ENCODE measurements at places on chromosomes 6 and 20. TPM values are rescaled to one million over a fixed set of nuclear protein-coding genes. Genes with fewer than 3 reads are reported as not detected.

GRCh38 chr6:167984876-167985604 is 12.4 kb upstream of the KIF25 start:
- no peak for DNase-seq

- DNase-seq, result no peak
Measured at GRCh38 chr20:2338411-2339066, 42.2 kb upstream of the TGM6 start.

GRCh38 chr6:98842342-98843180 is 8.2 kb downstream of the POU3F2 start:
- DNase-seq, result no peak

DNA sequence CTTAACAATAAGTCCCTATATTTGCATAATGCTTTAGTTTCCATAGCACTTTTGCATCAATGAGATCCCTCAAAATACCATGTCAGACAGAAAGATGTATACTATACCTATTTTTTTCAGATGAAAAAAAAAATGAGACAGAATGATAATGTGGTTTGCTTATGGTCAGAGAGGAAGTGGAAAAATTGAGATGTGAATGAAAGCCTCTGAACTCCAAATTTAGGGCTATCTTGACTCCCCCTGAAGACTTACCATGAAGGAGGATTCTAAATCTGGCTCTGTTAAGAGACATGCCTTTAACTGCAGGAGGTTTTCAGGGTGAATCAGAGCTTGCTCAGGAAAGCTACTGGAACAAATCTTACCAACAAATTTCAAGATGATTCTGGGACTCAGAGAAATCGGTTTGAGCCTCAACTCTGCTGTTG is 176.2 kb downstream of the ISM1 start:
- DNase-seq, result no peak

DNA sequence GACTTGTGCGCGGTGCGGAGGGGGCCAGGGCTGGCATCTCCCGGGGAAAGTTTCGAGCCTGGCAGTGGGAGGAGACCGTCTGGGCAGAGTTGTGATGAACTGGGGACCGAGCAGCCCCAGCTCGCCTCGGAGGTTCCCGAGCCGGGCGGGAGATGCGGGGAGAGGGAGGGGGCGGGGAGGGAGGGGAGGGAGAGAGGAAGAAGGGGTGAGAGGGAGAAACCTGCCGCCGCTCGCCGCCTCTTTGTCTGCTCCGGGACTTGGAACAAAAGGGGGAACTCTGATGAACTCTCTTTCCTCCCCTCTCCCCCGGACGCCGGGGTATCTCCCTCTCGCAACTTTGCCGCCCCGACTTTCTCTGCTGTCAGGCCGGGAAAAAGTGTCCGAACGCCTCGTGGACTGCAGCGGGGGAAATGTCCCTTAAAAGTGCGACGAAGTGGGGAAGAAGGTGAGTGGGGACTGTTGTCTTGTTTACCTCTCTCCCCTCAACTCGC is 72.7 kb downstream of the SOX4 start:
- no peak for DNase-seq

GRCh38 chr20:3815703-3816315 is 4.5 kb upstream of the AP5S1 start:
- DNase-seq, result no peak

- DNase-seq, result no peak
Measured at GRCh38 chr20:25165128-25165527, 30.4 kb upstream of the ENTPD6 start.

DNA sequence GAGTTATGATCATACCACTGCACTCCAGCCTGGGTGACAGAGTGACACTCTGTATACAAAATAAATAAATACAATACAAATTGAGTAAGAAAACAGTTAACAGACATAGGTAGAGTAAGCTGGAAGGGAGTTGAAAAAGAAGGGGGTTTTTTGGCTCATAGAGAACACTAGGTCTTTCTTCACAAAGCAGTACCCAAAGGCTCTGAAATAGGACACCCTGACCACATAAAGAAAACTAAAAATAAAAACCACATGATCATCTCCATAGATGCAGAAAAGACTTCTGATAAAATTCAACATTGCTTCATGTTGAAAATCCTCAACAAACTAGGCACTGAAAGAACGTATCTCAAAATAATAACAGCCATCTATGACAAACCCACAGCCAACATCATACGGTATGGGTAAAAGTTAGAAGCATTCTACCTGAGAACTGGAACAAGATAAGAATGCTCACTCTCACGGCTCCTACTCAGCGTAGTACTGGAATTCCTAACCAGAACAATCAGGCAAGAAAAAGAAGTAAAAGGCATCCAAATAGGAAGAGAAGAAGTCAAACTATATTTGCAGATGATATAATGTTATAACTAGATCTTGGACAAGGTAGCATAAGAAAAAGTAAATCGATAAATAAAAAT is 48.6 kb downstream of the TOMM6 start:
- DNase-seq, result no peak

- DNase-seq, result no peak
Measured at GRCh38 chr6:165705941-165706340, 42.9 kb upstream of the PDE10A start.

- DNase-seq, result no peak
Measured at GRCh38 chr20:8946036-8946940, 122.6 kb upstream of the PLCB4 start.

DNA sequence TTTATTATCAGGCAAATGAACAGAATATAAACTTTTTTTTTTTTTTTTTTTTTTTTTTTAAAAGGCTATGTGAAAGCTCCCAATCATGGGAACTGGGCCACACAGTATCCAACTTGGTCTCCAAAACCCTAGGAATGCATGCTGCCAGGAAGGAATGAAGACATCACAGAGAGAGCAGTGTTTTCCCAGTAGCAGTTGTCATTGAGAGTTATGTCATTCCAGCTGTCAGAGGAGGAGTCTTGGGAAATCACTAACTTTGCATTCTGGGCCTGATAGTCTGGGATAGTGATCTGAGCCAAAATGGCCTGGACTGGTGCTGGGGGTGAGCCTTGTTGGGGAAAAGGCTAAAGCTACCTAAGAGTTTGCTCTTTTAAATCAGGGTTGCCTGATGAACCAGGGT is 231.3 kb upstream of the MAP3K7 start:
- no peak for DNase-seq

GRCh38 chr20:10260316-10260715 is 41.7 kb downstream of the SNAP25 start:
- DNase-seq, result no peak

DNA sequence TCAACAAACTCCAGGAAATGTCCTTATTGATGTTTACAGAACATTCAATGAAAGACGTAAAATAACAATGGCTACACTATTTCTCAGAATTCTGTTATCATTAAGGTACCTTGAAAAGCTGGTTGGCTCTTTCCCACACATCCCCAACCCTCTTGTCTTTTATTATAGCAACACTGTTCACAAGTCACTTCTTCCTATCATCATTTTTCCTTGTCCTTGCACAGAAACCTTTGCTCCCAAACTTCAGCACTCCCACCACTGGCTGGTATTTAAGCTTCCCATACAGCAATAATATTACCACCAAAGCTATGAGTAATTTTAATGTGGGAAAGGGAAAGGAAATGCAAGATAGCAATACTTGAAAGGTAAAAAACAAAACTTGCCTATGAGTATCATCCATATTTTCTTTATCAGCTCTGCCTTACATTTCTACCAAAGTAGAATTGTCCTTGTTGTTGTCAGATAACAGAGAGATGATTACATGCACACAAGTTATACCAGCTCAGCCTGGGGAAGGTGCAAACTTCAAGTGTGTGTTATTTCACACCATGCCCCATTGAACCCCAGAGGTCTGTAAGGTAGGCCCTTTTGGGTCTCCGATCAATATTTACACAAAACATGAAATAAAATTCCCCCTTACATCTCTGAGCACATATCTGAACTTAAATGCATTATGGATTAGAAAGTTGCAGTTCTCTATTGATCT is 32.2 kb downstream of the ARHGAP18 start:
- no peak for DNase-seq

DNA sequence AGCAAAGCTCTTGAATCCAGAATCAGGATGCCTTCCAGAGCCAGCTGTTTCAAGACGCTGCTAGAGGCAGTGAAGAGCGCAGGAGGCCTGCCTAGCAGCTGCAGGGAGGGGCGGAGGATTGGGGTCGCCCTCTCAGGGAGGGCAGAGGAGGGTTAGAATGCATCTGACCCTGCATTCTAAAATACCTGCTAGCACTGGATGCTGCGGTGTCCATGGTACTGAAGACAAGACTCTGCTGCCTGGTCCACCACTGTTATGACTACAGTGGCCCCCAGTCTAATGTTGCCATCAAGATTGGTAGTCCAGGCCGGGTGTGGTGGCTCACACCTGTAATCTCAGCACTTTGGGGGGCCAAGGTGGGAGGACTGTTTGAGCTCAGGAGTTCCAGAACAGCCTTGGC is 193.7 kb upstream of the PROKR2 start:
- DNase-seq, result no peak

- no peak for DNase-seq
Measured at GRCh38 chr6:136991646-136992045, 53.1 kb downstream of the IL20RA start.

- no peak for DNase-seq
Measured at GRCh38 chr6:44388887-44389286, 1.4 kb downstream of the CDC5L start.

- no peak for DNase-seq
Measured at GRCh38 chr6:161029195-161029809, 37.7 kb downstream of the MAP3K4 start.

DNA sequence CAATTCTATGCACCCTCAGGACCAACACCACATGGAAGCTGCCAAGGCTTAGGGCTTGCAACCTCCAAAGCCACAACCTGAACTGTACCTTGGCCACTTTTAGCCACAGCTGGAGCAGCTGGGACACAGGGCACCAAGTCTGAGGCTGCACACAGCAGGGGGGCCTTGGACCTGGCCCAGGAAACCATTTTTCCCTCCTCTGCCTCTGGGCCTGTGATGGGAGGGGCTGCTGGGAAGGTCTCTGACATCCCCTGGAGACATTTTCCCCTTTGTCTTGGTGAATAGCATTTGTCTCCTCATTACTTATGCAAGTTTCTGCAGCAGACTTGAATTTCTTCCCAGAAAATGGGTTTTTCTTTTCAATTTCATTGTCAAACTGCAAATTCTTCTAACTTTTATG is 13.0 kb downstream of the TPBG start:
- DNase-seq, result no peak

GRCh38 chr20:17083738-17084137 is 143.1 kb upstream of the PCSK2 start:
- DNase-seq, result peak; percentile 4

DNA sequence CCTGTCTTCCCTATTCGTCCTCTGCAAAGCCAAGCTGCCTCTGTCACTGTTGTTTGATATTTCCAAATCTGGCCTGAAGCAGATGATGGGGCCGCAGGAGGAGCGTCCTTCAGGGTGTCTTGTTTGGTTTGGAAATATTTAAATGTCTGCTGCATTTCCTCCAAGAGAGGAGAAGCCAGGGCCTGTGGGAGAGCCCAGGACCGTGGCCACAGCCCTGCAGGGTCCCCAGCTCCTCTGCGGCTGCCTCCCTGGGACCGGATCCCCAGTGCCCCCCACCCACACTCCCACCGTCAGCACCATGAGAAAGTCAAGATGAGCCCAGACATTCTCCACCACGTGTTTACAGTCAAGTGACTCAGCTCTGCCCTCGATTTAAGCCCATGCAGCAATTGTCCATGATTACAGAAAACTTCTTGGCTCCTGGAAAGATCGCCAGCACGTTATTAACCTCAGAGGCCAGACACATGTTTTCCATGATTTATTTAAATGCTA is 18.2 kb downstream of the FOXF2 start:
- DNase-seq, result no peak

- DNase-seq, result no peak
Measured at GRCh38 chr6:140909625-140910024, 1223.1 kb upstream of the GJE1 start.

DNA sequence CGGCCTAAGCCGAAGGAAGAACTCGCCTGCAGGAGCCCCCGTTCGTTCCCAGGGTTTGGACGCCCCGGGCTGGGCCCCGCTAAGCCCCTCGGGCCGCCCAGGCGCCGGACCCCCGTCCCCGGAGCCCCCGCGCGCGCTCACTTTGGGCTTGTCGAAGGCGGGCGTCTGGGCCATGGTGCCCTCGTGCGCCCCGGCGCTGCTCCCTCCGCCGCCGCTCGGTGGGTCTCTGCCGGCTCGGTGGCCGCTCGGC is 140 bp downstream of the ADA start:
- DNase-seq, result no peak

GRCh38 chr20:20477444-20478041 is 109.6 kb downstream of the INSM1 start:
- DNase-seq, result no peak

GRCh38 chr20:43894491-43894890 is 20.2 kb upstream of the TOX2 start:
- no peak for DNase-seq

DNA sequence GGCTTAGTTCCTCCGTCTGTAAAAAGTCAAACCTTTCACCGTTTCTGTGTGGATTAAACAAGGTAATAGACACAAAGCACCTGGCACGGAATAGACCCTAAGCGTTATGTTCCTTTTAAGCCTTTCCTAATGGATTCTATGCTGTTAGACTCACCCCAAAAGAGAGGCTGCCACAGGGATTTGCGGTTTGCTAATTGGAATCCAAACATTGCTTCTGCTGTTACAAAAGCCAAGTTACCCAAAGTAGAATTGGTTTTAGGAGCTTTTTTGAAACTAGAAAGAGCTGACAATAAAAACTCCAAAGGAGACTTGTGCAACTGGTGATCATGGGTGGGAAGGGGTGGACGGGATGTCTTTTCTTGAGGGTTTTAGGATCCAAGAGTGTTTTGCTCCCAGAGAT is 178.0 kb downstream of the BMP7 start:
- no peak for DNase-seq

DNA sequence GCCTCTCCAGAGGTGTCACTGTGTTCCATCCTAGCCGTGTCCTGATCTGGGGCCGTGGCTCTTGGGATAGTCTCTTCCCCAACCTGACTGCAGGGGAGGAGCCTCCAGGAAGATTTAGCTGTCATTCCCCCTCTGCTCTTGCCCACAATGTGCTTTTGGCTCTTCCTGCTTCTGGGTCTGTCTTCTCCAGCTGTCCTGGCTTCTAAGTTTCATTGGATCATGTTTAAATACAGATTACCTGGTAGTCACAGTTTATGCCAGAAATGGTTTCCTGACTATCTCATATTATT is 139.1 kb downstream of the ZDHHC14 start:
- DNase-seq, result no peak

- no peak for DNase-seq
Measured at GRCh38 chr6:75579951-75580350, 21.7 kb upstream of the SENP6 start.

Gene STX11
- polyA plus RNA-seq, result 0.97 TPM

Gene BTN2A1
- 34.3 TPM for polyA plus RNA-seq

Gene SLPI
- not detected for polyA plus RNA-seq

Gene OR2H1
- not detected for polyA plus RNA-seq

Gene BACH2
- polyA plus RNA-seq, result 11.3 TPM

Gene GTF2H4
- polyA plus RNA-seq, result 36.1 TPM

Gene PRICKLE4
- 4.3 TPM for polyA plus RNA-seq

Gene TINAG
- polyA plus RNA-seq, result 39.8 TPM

Gene KIF6
- 4.7 TPM for polyA plus RNA-seq

Gene COL19A1
- 3.1 TPM for polyA plus RNA-seq

Gene NOTCH4
- polyA plus RNA-seq, result 13.2 TPM

Gene MRAP2
- polyA plus RNA-seq, result 2.6 TPM

Gene FOXF2
- polyA plus RNA-seq, result not detected

Gene OR12D3
- polyA plus RNA-seq, result not detected

Gene SCUBE3
- polyA plus RNA-seq, result 43.1 TPM

Data from right renal cortex interstitium (tissue), 3 donors.